Lung microvascular endothelial cell (primary cell): ENCODE measurements at places on chromosomes 3 and 15.

DNA sequence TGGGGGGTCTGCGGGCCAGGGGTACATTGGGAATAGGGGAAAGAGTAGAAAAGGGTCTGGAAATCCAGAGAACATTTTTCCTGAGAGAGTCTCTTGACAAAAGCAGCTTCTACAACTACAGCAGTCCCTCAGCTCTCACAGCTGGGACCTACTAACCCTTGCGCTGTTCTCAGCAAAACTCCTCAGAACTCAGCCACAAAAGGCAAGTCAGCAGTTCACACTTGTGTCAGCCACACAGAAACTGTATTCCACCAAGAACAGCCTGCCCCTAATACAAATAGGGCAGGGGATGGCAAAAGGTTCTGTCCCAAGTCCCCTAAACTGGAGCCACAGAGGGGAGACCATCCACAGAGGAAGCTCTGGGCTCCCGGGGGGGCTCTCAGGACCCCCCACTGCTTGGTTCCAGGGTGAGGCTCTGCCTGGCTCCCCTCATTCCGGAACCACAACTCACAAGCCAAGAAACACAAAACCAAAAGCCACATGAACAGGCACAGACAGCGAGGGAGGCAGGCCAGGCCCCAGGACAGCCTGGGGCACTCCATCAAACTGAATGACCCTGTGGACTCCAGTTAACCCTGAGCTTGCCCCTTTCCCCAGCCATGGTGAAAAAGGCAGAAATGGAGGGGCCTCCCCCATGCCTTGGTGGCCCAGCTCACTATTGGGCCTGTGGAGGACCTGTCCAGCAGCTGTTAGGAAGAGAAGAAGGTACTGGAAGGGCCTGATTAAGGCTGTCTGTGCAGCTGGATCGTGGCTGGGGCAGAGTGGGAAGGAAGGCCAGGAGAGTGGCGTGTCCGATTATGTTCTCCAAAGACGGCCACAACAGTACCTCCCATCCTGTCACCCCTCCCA is 162.0 kb downstream of the CHSY1 start:
- DNase-seq: no peak

GRCh38 chr3:50267280-50267913 is 1.6 kb upstream of the SEMA3B start:
- no peak for DNase-seq

- no peak for DNase-seq
Observed at GRCh38 chr15:100372739-100373119, 31.0 kb upstream of the ADAMTS17 start.

GRCh38 chr3:194404365-194405140 is 5.5 kb upstream of the GP5 start:
- DNase-seq: peak; percentile 68

- no peak for DNase-seq
Observed at GRCh38 chr3:5917932-5918331, 730.4 kb downstream of the EDEM1 start.

- DNase-seq: no peak
Observed at GRCh38 chr3:16477056-16477455, 36.4 kb downstream of the RFTN1 start.

GRCh38 chr3:70703305-70704102 is 391.1 kb upstream of the MDFIC2 start:
- DNase-seq: no peak

- no peak for DNase-seq
Observed at GRCh38 chr3:143330296-143330868, 210.8 kb downstream of the CHST2 start.

- no peak for DNase-seq
Observed at GRCh38 chr15:77940381-77940947, 137.0 kb downstream of the TBC1D2B start.

DNA sequence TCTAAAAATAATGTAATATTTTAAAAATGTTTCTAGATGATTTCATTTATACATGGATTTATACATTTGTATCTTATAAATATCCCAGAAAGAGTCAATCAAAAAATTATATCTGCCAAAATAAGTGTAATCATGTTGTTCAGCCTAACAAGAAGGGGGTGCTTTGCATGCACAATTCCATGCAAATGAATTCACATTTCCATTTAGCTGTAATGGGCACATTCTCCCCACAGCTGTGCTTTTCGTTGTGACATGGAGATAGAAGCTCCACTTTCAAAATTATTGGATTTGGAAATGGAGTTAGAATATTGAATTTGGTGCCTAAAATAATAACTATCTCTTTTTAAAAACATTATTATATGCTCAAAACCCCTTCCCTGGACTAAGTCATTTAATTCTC is 270.6 kb downstream of the PTPRG start:
- DNase-seq: no peak

- no peak for DNase-seq
Observed at GRCh38 chr15:31358163-31358562, 31.5 kb downstream of the KLF13 start.

DNA sequence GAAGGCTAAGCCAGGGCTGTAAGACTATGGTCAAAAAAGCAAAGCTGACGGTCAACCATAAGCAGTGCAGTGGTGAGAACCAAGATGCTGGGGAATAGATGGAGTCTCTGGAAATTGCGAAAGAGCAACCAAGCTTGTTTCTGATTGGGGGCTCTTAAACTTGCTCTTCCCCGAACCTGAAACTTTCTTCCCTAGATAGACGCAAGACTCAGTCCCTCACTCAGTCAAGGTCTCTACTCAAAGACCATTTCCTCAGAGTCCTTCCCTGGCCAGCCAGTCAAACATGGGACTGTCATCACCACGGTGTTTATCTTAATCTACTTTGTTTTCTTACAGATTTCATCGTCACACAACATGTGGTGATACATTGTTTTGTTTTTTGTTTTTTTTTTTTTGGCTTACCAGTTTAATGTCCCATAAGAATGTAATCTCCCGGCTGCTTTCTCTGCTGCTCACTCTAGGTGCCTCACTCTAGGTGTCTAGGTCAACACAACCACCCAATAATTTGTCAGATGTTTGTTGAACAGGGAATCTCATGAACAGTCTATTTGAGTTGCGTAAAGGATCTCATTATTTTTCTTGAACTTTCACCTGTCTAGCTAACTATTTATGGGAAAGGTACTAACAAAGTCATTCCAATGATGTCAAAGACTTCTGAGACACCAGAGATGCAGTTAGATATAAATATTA is 495.4 kb downstream of the FOXP1 start:
- no peak for DNase-seq
